H54 (cell line): ENCODE measurements at places on chromosomes 5 and 9.

- no peak for DNase-seq
These were observed 6.1 kb upstream of the TNIP1 start for GRCh38 chr5:151086905-151087360.

DNA sequence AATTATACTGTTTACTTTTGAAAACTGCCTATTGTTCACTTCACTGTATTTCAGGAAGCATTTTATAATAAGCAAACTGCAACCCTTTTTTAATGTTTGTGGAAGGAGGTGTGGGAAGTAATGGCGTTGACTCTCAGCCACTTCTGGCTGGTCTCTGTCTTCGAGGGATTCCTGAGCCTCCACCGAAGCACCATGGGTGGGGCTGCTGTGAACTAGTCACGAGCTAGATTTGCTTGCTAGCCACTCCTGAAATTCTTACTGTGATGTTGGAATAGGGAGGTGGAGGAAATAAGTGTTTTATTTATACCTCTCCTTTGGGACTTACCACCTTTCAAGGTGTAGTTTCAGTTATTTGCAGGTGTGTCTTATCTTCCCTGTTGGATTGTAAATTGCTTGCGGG, 26.8 kb downstream of the PIP5K1B start:
- no peak for DNase-seq

- DNase-seq, result no peak
These were observed 440.5 kb downstream of the BRINP1 start for GRCh38 chr9:118928722-118929121.

- no peak for DNase-seq
These were observed 1.6 kb upstream of the ZNF608 start for GRCh38 chr5:124747791-124748686.

DNA sequence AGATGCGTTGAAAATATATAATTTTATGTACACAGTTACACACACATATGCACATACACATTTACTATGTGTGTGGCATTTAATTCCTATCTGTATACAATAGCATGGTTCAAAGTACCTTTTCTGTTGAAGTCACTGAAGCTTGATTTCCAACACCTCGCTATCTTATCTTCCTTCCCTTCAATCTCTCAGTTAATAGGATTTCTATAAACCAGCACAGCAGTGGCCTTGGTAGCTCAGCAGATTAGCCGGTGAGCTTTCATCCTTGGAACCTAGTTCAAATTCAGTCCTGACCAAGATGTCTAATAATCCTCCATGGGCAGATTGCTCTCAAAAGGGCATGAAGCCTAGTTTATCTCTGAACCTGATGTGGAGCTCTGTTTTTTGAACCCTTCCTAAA, 2389.5 kb downstream of the MAT2B start:
- no peak for DNase-seq

GRCh38 chr9:98576354-98576753, 132.4 kb downstream of the GABBR2 start:
- no peak for DNase-seq

GRCh38 chr9:89538871-89539270, 41.0 kb upstream of the SEMA4D start:
- no peak for DNase-seq

DNA sequence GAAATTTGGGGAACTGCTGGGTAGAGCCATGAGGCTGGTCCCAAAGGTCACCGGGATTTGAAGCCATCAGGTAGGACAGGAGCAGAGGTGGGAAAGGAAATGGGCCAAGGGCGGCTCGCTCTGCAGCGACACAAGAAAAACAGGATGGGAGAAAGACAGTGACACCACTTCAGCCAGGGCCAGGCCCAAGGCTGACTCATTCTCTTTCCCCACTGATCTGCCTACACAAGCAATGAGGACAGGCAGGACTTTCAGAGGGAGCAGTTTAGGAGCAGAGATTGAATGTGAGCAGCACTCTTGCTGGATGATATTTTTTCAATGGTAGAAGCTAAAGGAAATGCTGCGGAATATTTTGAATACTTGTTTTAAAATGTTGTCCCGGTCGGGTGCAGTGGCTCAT, 3.5 kb downstream of the RUFY1 start:
- peak; percentile 77 for DNase-seq

GRCh38 chr9:2493109-2493508, 128.5 kb upstream of the VLDLR start:
- DNase-seq, result no peak

DNA sequence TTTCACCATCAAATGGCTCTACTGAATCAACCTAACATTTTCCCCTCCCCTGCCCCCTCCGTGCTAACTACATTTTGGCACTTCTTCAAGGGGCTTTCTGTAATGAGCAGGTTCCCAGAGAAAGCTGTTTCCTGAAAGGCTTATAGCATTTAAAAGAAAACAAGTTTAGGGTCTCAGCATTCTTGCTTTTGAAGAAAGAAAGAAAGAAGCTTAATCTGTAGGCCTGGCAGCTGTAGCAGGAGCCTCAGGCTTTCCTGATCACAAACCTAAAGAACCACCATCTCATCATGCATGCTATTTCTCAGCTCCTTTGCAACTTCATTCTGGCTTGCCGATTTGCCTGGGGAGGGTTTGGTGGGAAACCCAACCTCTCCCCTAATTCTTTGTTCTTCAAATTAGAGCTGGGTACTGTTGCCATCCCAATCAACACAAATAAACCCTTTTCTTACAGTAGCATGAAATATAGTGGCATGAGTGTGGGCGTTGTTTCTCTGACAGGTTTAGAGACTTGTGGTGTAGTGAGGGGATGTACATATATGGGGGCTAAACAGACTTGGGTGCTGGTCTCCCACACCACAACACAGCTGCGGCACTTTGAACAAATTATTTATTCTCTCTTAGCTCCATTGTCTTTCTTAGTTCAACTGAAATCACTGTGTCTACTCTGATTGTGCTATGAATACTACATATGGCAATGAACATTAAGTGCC, 160.5 kb upstream of the TNC start:
- no peak for DNase-seq

DNA sequence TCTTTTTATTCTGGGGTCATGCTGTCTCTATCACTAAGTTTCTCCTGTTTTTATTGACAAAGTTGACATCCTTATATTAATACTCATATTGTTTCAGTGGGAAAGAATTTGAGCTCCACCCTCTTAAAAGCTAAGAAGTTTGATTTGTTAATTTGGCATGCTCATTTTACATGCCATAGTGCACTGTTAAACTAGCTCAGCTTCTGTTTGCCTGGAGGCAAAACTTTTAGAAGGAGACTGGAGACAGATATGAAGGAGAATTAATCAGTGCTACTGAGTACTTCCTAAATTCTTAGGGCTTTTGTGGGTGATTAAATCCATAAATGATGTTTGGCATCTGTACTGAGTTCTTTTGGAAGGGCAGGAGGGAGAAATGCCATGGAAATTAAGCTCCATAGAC, 138.9 kb downstream of the NTRK2 start:
- DNase-seq, result no peak

- DNase-seq, result no peak
These were observed 12.0 kb downstream of the RAD1 start for GRCh38 chr5:34903260-34903659.

- no peak for DNase-seq
These were observed at the start of gene BHMT for GRCh38 chr5:79111387-79111959. BHMT (plus strand) TSS chr5:79111809; CDS start chr5:79111886, 77 bp downstream.
